ENCODE measurements at places on chromosomes 3 and 15.

- no peak for DNase-seq
Observed at GRCh38 chr15:78080088-78080460, 2.6 kb upstream of the TBC1D2B start.

GRCh38 chr3:44419116-44419922 lies 58.2 kb downstream of the ZNF445 start:
- no peak for DNase-seq

DNA sequence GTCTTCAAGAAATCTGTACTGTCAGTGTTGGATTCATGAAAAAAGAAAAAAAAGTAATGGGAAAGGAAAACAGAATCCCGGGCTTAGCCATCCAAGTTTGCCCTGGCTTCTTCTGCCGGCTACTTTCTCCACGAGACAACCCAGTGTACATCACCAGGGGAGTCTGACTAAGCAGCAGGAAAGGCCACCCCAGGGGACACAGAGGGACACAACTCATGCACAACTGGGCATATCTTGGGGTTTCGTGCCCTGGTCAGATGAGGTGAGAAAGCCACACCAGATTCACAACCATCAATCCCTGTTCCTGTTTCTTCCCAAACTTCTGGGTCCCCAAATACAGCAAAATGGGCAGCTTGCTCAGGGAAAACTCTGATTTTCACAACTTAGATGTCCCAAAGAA lies 33.2 kb downstream of the ADAMTS17 start:
- DNase-seq, result no peak

DNA sequence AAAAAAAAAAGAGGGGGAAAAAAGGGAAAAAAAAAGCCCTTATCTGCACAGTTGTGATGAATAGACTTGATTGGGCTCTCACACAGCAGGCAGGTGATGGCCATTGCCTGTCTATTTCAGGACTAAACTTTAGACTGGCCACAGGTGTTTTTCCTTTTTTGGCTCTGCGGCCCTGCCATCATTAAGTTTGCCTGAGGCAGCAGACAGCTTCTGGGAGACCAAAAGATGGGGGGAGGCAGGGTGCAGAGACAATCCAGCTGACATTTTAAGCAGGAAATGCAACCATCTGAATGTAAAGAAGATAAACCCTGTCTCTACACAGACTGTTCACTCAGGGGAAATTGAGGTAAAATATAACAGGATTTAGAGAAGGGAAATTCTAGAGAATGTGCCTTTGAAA lies 295.0 kb upstream of the KCNH8 start:
- no peak for DNase-seq

DNA sequence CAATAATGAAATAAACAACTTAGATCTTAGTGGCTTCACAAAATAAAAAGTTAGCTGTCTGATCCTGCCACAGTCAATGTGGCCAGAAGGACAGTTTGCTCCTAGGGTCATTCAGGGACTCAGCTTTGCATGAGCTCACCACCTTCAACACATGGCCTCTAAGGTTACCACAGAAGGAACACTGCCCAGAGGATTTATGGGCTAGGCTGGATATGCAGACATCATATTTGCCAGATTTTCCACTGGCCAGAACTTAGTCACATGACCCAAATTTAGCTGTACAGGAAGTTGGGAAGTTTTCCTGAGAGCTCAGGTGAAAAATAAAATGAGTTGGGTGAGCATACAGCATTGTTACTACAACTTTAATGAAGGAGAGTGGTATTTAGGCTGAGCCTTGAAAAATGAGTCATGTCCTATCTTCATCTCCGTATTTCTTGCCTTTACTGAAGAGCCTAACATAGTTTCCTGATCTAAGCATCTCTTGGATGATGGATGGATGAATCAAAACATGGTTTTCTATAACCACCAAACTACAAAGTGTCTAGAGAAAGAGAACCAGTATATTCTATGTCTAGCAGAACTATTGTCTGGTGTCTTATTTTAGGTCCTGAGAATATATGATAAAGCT lies 54.9 kb upstream of the TMEM108 start:
- no peak for DNase-seq

GRCh38 chr3:72636969-72637597 lies 211.2 kb downstream of the SHQ1 start:
- no peak for DNase-seq

GRCh38 chr3:64311424-64312061 lies 86.3 kb upstream of the PRICKLE2 start:
- DNase-seq, result no peak

- DNase-seq, result no peak
Observed at GRCh38 chr15:63967616-63968015, 78.7 kb downstream of the DAPK2 start.

GRCh38 chr3:74539876-74540275 lies 74.6 kb downstream of the CNTN3 start:
- DNase-seq, result no peak

GRCh38 chr15:81007428-81008064 lies 6.8 kb downstream of the TLNRD1 start:
- no peak for DNase-seq

- no peak for DNase-seq
Observed at GRCh38 chr3:126358038-126358815, 1.0 kb upstream of the KLF15 start.

- DNase-seq, result no peak
Observed at GRCh38 chr3:38001456-38002081, 11.0 kb downstream of the VILL start.

DNA sequence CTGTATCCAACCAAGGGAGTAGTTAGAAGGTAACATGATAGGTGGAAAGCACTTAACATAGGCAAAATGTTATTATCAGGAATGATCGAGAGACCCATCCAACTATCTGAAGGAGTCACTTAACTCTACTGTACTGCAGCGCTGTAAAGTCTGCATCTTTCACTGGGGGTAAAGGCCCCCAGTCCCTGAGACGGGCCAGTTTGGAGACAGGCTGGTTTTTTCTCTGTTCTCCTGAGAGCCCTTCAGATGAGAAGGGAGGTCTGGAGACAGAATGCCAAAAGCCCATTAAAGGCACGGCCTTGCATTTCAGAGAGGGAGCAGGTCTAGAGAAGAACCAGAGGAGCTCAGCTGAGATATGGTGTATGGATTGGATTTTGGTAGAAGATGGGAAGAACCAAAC lies 71.3 kb upstream of the CGNL1 start:
- DNase-seq, result no peak

DNA sequence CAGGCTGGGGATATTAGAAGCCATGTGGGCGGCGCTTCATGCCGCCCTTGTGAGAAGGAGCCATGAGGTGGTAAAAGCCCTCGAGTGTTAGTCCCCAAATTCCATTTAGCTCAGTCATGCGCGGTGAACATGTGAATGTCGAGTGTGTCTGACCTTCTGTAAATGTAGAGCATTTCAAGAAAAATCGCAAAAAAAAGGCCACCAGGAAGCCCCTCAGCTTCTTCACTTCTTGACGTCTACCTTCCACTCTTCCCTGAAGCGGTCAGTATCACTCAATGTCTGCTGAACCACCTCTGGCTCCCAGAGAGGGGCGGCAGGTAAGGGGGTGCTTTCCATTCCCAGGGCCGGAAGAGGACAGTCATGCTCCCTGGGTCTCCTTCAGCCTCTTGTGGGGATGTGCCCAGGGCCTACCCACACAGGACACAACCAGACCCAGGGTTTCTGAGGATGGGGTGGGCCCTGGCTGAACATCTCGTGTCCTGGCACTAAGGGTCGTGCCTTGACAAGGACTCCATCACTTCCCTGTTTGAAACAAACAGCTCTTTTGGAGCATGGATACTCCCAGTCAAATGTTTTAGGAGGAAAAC lies 274.9 kb downstream of the FAM43A start:
- DNase-seq, result no peak

- DNase-seq, result no peak
Observed at GRCh38 chr15:47663101-47663500, 54.2 kb upstream of the SEMA6D start.

Measured in amygdala (tissue), 56 donors.